GM12891 (cell line): ENCODE measurements at places on chromosomes 2 and 18.

- no peak for DNase-seq
Measured at GRCh38 chr18:944440-944839, 39.8 kb downstream of the ADCYAP1 start.

DNA sequence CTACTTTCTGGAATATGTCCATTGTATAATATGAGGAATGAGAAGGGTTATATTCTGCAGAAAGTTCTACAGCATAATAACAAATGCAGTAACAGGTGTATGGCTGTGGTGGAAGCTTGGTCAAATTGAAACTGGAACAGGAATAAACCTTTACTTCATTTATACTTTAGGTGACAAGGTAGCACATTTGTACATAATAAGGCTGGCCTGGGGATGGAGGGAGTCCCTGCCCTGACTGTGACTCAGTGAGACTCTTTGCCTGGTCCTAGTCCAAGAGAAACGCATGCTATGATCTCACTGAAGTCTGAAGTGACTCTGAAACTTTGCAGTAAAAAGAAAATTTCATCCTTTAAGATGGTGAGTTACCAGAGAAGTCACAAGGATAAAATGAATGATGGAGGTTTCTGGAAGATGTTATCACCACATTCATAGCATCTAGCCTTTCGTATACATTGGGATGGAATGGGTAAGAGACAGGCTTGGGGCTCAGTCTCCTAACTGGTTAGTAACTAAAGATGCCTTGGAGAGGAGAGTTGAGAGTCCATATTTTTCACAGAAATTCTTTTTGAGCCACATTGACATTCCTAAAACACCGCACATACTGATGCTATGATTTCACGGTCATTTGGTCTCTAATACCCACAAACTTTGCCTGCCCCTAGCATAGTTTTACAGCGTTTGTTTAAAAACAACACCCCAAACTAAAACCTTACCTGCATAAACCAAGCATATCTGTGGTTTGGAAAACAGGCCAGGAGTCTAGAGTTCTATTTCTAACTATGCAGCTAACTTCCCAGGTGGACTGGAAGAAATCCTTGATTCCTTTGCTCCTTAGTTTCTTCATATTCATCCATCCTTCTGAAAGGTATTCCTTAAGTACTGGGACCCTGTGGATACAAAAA is 42.4 kb upstream of the NABP1 start:
- no peak for DNase-seq

GRCh38 chr2:172836827-172837226 is 101.2 kb downstream of the RAPGEF4 start:
- no peak for DNase-seq

GRCh38 chr2:152432206-152432653 is 97.3 kb downstream of the FMNL2 start:
- DNase-seq, result no peak

DNA sequence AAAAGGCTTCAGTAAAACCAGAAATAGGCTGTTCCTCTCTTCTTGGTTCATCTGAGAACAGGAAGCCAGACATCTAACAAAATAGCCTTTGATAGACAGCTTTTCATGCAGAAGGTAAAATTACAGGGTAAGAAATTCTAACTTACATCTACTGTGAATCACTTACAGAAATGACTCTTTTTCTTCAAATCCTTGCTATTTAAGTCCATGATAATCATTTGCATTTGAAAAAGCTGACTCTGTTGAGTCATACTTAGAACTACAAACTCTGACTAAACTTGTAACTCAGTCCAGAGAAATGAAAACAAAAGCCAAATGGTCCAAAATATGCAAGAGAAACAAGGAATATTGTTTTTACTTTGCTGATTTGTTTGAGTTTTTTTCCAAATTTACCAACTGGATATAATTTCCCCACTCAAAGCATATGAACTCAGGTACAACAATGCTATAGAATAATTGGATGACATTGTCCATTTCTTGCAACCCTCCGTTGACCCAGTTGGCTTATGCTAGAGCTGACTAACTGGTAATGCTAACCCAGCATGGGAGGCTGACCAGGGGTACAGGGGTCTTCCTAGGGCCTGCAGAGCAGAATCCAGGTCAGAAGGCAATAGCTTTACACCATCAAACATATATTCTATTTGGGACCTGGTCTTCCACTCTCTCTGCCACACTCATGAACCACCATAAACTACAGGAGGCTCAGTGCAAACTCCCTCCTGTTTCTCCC is 18.8 kb upstream of the MREG start:
- DNase-seq, result no peak

DNA sequence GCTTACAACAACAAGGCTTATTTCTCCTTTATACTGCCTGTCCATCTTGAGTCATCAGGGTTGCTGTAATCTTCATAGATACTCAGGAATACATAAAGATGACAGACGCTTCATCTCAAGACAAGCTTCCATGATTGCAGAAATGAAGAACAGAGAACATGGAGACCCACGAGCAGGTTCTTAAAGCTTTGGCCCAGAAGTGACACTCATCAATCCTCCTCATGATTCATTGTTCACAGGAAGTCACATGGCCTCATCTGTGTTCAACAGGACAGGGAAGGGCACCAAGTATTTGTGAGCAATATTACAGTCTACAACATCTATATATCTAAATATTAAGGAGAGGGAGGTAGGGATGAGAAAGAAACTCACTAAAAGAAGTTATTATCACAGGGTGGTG is 36.5 kb upstream of the PGAP1 start:
- DNase-seq, result no peak

DNA sequence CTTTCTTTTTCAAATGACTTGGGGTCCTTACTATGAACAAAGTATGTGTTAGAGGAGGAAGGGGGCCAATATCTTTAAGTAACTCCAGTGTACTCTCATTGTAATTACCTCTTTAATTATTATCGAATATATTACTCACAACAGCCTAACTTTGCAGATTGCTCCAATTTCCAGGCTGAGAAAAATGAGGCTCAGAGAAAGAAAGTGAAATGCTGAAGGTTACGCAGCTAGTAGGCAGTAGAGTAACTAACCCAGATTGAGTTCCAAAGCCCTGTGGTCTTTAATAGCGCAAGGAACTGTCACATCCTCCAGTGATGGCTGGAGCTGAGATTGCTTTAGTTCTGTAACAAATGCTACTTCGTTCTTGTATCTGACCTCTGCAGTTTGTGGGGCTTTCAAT is 2.2 kb upstream of the GYPC start:
- DNase-seq, result no peak

GRCh38 chr2:209640358-209640757 is 131.3 kb upstream of the UNC80 start:
- no peak for DNase-seq

DNA sequence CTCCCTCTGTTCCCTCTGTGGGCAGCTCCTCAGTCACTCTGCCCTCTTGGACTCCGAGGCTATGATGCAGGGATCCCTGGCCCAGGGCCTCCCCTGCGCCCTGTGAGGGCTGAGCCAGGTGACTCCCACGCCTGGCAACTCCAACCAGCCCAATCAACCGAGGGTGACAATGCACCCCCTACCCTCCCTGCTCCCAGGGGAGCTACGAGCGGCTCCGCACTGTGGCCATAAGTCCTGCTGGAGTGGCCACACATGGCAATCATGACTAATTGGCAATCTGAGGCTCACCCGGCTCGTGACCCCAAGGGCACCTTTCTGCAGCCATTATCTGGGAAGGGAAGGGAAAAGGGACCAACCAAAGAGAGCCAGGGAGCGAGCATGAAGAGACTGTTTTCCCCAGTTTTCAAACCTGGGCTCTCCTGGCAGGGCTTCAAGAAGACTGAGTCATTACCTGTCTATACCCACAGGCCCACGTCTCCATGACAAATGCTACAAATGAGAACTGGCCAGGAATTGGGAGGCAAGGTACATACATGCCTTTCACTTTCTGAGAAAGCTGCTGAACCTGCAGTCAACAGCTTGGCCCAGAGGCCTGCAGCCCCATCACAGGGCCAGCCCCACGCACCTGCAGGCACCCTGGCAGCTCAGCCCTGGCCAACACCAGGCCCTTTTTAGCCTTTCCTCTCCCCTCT is 45.1 kb downstream of the RPL31 start:
- no peak for DNase-seq

DNA sequence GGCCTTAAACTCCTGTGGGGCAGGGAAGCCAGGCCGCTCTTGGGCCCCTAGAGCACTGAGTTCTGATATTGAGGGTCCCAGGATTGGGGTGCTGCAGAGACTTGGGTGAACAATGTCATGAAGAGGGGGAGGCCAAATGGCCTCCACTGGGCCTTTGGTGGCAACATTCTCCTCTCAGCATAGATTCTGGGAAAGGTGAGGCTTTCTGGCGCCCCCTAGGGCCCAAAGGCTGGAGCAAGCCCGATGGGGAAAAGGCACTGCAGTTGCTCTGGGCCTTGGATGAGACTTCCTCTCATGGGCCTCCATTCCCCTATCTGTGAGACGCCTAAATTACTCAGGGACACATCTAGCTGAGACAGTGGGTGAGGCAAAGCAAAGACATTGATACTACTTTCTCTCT is 84.8 kb downstream of the ACAA2 start:
- peak; percentile 36 for DNase-seq

GRCh38 chr2:22950431-22950830 is 434.5 kb upstream of the KLHL29 start:
- DNase-seq, result no peak

DNA sequence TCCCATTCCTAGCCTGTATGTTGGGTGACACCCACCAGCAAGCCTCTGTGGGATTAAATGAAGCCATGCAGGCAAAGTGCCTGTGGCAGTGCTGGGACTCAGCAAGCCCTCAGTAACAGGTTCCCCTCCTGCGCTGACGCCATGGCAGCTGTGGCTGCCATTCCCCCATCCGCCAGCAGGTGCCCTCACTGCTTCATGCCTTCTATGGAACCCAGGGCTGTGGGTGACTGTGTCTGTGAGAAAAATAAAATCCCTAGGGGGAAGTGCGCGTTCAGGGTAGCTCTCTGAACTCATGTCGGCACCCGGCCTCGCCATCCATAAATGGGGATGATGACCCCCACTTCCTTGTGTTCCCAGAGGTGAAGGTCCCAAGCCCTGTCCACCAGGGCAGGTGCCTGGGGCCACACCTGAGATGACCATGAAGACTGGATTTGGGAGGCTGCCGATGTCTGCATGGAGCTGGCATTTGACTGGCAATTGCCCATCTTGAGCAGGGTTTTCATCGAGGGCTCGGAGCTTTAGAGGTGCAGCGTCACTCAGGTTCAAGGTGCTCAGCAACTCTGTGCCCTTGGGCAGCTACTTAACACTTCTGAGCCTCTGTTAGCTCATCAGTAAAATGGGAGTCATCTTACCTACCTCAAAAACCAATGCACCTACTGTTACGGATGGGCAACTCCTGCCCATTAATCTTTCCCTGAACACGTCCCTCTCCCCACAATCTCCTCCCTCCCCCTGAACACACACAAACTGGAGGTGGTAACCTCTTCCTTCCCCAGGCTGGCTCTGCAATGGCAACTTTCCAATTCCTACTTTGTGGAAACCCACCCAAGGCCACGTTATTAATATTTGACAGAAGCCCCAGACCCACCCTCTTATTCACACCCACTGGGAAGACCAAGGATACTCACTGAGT is 2.9 kb upstream of the MAL start:
- DNase-seq, result peak; percentile 80
